ENCODE measurements at places on chromosomes 2 and 18.

DNA sequence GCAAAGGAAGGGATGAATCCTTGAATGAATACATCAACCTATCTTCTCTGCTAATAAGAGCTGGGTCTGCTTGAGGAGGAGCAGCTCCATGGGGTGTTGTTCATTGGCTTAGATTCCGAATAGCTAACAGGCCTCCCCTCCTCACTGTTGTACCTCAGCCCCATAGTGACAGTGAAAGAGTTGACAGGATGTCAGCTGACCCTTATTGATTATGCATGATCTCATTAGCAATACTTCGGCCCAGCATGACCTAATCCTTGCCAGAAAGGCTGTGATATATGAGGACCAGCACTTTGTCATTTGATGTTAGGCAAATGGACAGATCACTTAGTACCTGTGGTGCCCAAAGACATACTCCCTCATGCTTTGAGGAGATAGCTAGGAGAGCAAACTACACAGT, 1333.7 kb upstream of the CELF4 start:
- DNase-seq = no peak

DNA sequence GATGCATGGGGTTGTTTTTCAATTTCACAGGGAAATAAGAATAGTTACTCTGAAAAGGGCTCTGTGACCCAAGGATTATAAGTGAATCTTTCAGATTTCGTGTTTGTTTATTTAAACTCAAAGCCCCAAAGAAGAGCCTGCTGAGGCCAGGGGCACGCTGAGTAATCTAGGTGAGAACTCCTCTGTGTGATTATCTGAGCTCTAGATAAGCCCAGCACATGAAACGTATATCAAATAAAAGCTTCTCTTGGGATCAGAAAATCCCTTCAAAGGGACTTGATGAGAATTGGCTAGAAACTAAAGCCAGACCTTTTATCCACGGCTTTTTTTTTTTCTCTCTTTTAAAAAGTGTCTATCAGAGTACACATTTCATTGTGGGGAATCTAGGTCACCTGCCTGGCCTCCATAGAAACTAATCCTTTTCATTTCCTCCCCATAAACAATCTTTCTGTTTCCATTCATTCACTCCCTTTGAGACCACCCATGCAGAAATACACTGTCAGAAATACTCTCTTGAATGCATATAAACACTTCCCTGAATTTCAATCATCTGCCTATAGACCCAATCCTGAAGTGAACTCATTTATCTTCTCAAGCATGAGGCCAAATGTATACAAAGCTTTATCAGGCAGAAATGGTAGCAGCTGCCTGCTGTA, 137.4 kb downstream of the RIT2 start:
- no peak for DNase-seq

- DNase-seq = no peak
Measured at GRCh38 chr18:4842287-4842686, 354.8 kb downstream of the AKAIN1 start.

- no peak for DNase-seq
Measured at GRCh38 chr2:21438949-21439348, 315.2 kb downstream of the TDRD15 start.

GRCh38 chr2:196277002-196277401, 105.6 kb upstream of the STK17B start:
- no peak for DNase-seq

DNA sequence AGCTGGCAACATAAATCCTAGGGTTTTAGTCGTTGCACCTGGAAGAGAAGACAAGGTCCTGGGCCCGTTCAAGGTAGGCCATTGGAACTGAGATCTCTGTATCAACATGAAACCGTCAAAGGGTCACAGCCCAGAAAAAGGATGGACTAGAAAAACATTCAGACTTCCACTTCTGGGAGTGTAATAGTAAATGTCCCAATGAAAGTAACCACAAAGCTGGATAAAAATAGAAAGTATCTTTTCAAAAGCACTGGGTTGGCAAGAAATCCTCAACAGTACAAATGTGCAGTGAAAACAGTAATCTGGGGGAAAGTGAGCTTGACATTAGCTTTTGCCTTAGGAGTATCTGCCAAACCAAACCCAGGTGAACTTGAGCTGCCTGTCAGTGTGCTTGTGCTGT, 12.9 kb downstream of the CGREF1 start:
- DNase-seq = no peak

DNA sequence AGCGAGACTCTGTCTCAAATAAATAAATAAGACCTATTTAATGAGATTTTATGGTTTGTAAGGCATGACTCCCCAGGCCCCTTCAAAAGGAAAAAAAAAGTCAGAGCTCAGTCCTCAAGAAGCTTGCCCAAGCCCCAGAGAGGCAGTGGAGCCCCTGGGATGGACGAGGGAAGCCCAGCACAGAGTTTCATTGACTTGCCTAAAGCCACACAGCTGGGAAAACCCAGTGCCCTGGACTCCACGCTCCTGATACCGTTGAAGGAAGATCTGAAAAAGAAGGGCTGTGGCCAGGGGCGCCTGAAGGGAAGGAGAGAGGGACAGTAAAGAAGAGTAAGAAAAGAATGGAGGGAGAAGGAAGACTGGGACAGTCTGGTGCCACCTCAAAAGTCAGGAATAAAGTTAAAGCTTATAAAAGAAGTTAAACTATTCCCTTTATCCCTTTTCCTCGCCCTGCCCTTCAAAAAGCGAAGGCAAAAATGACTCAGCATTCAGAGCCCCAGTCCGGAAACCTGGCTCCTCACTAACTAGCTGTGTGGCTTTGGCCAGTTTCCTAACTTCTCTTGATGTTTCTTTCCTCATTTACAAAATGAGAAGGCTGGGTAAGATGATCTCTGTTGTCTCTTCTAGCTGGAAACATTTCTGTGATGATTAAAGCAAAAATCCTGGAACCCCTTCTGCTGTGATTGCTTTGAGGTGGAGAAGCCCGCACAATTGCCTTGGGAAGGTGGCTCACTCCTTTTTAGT, 46.7 kb downstream of the LYPD1 start:
- DNase-seq = no peak

GRCh38 chr2:214395040-214395439, 15.8 kb upstream of the VWC2L start:
- no peak for DNase-seq

DNA sequence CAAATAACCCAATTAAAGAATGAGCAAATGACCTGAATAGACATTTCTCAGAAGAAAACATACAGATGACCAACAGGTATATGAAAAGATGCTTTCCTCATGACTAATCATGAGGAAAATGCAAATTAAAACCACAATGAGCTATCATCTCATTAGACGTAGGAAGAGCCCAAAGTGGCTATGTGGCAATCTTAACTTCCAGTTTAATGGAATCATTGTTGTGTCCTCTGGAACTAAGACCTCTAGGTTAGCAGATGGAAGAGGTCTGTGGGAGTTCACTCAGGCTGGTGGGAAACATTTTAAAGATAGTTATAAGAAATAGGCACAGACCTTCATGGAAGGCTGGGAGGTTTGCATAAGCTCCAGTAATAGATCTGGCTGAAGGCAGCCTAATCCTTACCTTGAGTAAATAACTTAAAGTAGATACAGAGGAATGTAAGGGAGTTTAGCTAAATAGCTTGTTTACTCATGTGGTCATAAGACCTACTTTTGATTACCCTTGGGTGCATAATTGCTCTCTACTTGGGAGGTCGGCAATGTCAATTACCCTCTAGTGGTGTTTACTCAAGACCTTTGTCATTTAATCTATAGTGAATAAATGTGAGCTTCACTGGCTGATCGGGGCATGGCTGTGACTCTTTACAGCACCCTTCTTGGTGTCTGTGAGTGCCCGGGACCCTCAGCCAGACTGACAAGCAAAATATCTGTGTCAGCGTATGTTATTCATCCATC, 119.0 kb downstream of the GULP1 start:
- DNase-seq = no peak

DNA sequence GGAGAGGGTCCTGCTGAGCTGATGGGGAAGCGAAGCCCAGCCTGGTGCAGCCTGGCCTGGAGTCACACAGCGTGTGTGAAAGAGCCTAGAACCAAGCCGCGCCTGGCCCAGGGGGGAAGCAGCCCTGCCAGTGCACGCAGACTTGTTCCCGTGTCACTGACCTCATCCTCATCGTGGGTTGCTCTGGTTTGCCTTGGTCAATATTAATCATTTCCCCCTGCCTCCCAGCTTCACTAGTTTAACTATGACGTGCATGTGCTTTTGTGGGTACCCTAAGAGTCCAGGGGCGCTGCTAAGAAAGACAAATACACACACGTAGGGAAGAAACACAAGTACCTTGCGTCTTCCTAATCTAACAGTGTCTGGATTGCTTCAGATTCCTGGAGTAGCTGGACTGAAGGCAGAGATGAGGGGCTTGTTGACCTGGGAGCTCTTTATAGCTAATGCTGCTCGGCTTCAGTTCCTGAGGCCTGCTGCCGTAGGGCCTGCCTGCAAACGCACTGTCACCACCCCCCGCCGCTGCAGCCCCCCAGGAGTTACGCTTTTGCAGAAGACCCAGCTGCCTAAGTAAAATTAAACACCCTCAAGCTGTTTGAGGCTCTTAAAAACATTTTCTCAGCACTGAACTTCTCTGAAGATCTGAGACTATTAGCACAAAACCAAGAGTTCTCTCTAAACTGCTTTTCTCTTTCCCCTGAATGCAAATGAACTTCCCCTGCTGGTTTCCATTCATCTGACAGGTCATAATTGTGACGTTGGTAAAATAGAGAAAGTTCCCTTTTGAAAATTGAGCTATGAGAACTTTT, 159.2 kb downstream of the FAM210A start:
- no peak for DNase-seq

DNA sequence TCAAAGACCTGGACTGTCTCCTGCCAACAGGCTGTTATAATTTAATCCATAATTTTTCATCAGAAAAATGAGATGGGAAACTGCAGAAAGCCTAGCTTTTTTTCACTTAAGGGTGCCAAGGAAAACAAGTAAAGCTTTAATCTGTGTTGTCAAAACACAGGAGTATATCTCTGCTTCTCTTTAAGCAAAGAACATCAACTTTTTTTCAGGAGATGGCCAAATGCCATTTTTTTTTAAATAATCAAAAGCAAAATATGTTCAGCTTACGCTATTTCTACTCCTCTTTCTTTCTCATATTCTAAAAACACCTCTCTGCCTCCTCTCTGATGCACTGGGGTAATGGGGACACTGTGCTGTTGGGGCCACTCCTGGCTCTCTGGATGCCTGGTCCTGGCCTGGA, 73.1 kb upstream of the NXPH2 start:
- DNase-seq = no peak

DNA sequence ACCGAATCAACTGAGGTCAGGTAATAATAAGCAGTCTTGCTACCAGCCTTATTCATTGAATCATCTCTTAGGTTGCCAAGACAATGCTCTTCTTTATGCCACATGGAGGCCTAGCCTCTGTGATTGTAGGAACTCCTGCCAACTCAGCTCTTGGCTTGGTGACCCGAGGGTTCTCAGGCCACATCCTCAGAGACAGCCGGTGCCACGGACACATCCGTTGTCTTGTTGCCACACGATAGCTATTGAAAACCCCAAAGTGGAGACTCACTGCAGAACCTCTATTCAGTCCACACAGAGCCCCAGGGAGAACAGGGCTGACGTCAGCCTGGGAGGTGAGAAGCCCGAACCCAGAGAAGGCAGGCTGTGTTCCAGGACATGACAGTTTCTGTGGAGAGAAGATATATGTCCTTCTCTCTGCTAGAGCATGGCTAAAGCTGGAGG, 53.5 kb upstream of the TGFA start:
- DNase-seq = no peak

- DNase-seq = no peak
Measured at GRCh38 chr18:37435996-37436395, 129.6 kb downstream of the CELF4 start.

DNA sequence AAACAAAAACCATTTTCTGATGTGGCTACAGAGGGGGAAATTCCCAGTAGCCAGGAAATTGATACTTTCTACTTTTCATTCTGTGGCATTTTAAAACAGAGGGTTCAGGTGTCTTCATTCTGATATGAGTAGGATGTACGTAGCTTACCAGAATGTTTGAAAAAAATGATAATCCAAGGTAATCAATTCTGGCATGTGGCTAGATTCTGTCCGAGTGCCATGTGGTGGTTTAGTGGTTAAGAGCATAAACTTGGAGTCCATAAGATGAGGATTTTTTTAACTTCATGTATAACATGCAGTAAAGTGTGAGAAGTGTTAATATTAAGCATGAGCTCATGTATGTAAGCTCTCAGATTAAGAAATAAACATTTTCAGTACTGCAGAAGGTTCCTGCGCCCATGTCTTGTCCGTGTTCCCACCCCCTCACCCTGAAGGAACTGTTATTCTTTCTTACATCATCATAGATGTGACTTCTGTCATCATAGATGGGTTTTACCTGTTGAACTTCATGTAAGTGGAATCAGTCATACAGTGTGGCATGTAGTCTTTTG, 4.5 kb downstream of the B3GNT2 start:
- DNase-seq = no peak

- DNase-seq = peak; percentile 10
Measured at GRCh38 chr2:62010632-62011256, 105.3 kb downstream of the COMMD1 start.

DNA sequence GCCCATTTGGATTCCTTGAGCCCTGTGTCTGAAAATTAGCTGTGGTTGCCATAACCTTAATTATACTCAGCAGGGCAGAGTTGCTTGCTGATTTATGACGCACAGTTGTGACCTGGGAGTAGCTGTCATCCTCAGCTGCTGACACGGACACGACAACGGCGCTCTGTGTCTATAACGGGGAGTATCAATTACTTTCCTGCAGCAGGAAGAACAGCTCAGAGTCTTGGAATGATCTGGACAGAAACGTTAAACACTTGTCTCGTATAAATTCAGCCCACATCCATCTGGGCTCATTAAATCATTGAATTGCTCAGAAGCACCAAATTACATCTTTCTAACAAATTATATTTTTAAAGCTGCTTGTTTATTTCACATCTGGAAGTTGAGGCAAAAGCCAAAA, 116.3 kb downstream of the SEPTIN10 start:
- DNase-seq = no peak

DNA sequence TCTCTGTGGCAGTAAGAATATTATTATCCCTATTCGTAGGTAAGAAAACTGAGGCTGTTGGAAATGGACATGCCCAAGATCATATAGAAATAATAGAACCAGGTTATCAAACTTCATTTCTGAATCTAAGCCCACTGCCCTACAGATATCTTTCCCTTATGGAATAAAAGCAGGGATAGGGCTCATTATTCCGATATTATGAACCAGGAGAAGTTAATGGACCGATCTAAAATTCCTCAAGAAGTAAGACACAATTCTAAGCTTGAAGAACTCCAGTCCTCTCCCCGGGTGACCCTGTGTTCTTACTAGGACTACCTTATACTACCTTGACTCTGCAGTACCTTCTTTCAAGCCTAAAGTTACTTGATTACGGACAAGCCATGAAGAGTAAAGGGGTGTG, 8.4 kb upstream of the MYCN start:
- no peak for DNase-seq

- DNase-seq = peak; percentile 45
Measured at GRCh38 chr18:34122724-34123334, 101.9 kb downstream of the NOL4 start.

DNA sequence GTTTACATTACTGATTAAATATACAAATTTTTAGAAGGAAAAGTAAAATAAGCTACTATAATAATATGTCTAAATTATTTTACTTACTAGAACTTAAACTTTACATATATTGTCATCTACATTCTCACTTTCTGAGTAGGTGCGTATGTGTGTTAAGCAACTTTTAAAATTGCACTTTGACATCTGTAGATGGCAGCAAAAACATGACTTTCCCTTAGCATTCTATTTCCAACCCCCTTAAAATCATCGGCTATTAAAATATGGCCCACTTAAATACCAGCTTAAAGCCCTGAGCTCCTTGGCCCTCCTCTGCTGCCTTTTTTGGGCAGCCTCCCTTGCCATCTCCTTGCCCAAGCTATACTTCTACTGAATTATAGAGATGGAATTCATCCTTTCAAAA, 78.0 kb downstream of the UPP2 start:
- DNase-seq = no peak

GRCh38 chr2:197460649-197461048, 7.3 kb downstream of the COQ10B start:
- no peak for DNase-seq

All from kidney glomerular epithelial cell (primary cell).